Stimulated activated CD4-positive, alpha-beta T cell treated with anti-CD3 and anti-CD28 coated beads, Interleukin-1b, Interleukin-23, amount 100 ng/mL, for 48 hours (primary cell): ENCODE measurements at places on chromosomes 12 and 14.

GRCh38 chr14:94816113-94816512, 46.2 kb upstream of the GSC start:
- DNase-seq = no peak

DNA sequence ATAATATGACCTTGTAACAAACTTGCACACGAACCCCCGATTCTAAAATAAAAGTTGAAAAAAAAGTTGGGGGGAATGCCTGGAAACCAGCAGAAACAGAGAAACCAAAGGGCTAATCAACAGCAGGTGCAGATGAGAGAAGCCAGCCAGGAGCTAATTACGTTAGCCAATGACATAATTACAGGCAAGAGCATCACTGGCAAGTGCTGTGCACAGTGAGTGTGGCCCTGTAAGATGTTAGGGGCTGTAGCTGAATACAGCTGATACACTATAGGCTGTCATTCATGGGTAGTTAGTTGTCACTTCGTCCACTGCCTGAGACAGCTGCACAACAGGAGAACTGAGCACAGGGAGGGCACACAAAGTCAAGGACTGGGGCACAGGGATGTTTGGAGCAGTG, 7.3 kb upstream of the FGF23 start:
- no peak for DNase-seq

- no peak for DNase-seq
These were observed 90.7 kb upstream of the ARHGAP5 start for GRCh38 chr14:31986405-31986804.

DNA sequence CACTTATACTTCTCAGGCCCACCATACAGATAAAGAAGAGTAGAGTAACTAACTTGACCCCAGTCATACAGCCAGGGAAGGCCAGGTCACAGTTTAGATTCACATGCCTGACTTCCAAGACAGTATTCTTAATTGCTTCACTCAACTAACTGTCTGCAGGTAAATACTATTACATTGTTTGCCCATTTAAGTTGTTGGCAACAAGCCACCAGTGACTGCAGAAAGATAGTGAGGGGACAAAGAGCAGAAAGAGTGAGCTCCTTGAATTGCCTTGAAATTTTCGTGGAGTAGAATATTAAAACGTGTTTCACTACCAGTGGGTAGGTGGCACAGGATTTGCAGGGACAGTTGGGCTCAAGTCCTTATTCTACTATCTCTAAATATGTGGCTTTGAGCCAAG, 146.3 kb upstream of the RMST start:
- no peak for DNase-seq

DNA sequence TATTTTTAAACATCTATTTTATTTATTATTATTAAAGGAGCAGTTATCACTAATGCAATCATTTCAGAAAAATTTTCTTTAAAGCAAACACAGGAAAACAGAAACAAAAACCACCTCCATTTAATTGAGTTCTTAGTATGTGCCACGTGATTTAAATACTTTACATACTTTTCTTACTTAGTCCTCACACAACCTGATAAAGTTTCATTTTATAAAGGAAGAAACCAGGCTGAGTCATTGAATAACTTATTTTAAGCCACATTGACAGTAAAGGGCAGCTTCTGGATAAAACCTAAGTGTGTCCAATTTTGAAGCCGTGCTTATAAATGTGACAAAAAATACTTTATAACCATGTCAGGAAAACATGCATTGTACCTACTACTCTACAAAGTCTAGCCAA, 57.1 kb upstream of the PCED1B start:
- no peak for DNase-seq

DNA sequence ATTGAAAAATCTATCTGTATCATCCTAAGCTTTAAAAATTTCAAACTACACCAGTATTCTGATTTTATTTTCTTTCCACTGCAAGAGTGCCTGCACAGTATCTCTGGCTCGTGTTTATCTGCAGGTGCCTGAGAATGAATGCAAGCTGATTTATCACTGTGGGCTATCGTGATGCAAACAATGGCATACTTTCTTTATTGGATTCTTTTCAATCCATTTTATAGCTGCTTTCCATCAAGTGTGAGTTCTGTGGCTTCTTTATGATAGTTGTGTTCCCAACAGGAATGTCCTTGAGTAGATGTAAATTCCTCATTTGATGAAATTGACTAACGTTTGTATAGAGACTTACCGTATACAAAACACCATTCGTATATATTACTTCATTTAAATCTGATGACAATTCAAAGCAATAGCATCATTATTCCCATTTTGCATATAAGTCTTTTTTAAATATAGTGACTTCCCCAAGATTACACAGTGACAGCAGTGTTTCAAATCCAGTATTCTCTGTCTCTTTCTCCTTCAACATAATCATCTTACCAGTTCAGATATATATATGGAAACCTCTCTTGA, 160.3 kb upstream of the ABCD2 start:
- DNase-seq = no peak

GRCh38 chr12:18468246-18469075, 207.1 kb downstream of the PIK3C2G start:
- DNase-seq = no peak

DNA sequence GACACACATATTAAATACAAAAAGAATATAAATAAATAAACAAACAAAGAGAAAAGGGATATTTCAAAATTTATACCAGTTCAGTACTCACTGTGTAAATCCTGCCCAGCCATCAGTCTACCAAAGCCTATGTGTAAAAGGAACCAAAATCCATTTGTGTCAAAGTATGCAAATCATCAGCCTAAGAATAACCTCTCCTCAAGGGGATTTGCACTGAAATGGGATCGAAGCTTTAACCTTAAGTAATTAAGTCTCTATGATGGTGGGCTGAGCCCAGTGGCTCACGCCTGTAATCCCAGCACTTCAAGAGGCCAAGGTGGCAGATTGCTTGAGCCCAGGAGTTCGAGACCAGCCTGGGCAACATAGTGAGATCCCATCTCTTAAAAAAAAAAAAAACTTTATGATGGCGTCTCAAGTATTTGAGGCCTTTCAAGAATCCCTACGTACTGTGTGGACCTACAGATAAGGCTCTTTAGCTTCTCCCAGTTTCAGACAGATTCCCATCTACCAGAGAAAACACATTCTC, 57.8 kb upstream of the METAP2 start:
- DNase-seq = no peak

- no peak for DNase-seq
These were observed 10.2 kb downstream of the ARHGAP5 start for GRCh38 chr14:32087173-32087861.
